Fibroblast of skin of left quadriceps (primary cell): ENCODE measurements at places on chromosomes 12 and 14.

GRCh38 chr14:99574099-99574880 lies 29.7 kb downstream of the CCDC85C start:
- DNase-seq = peak; percentile 78

- no peak for DNase-seq
These were observed 86.8 kb upstream of the PARP11 start for GRCh38 chr12:3959799-3960560.

DNA sequence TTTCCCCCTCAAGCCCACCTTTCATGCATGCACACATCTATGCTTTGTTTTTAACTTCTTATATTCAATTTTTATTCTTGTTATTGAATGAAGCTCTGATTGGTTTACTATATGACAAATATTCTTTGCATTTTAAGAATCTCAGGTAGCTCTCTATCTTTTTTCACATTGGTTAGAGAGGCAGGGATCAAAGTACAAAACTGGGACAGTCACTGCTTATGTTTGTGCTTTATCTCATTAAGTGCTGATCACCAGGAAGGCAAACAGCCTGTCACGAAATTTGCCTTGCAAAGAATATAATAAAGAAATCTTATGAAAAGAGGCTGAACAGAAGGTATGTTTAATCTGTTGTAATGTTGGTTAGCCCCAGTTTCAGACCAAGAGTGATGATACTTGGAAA lies 29.7 kb upstream of the INSM2 start:
- no peak for DNase-seq

GRCh38 chr12:67625004-67625403 lies 23.5 kb upstream of the DYRK2 start:
- DNase-seq = no peak

DNA sequence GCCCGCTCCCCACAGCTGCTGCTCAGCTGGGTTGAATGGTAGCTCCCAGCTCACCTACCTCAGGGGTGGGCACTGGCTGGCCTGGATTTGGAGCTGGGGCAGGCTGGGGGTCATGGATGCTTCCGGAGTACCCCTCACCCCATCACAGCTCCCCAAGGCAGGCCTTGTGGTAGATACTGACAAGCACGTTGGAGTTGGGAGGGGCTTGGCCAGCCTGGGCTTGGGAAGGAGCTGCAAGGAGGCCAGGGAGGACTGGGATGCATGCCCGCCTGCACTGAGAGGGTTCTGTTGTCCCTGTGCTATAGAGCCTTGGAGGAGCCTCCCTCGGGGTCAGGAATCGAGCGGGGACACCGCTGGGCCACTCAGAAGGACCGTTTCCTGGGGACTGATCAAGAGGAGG lies 14.2 kb downstream of the TMEM63C start:
- no peak for DNase-seq

GRCh38 chr14:93431036-93431670 lies 414 bp downstream of the UNC79 start:
- no peak for DNase-seq

DNA sequence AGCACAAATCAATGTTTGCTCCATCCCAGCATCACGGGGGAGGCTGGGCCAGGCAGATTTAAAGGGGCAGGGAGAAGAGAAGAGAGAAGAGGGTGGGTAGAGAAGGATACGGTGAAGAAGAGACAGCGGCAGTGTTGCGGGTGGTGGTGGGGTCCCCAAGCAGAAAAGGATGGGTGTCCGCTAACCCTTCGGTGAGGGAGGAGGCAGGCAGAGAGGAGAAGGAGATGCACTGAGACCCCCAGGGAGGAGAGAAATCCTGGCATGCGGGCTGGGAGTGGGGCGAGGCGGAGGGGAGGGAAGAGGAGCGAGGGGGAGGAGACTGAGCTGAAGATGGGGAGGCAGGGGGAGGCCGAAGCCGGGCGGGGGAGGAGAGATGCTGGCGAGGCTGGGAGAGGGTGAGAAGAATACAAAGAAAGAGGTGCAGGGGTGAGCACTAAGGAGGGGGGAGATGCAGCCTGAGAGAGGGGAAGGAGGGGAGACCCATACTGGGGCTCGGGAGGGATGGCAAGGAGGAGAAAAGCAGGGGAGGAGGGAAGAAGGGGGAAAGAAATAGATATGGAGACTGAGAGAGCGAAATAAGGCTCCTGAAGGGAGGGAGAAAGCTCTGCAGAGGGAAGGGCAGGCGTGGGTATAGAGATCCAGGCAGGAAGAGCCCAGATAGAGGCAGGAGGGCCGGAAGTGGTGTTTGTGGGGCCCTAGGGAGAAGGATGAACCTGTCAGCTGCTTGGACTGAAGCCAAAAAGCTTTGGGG lies at the start of gene JPH4:
TSS of gene JPH4 (minus strand) at position 231 of the 751 bp plus-strand sequence. CDS start 1,337 bp downstream, outside the sequence.
- DNase-seq = no peak

DNA sequence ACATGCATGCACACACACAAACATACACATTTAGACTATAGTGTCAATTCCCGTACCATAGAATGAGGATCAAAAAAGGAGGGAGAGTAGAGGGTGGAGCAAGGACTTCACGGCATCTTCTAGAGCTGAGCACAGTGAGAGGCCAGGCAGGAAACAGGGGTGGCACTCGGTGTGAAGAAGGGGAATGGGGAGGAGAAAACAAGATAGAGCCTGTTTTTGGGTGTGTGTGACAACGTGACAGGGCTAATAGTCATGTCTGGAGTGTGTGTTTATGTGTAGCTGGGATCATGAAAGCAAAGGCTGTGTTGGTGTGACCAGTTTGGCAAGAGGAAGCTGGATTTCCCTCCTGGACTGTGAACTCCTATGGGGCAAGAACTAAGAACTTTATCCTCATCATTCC lies 9.9 kb upstream of the ACVR1B start:
- no peak for DNase-seq

DNA sequence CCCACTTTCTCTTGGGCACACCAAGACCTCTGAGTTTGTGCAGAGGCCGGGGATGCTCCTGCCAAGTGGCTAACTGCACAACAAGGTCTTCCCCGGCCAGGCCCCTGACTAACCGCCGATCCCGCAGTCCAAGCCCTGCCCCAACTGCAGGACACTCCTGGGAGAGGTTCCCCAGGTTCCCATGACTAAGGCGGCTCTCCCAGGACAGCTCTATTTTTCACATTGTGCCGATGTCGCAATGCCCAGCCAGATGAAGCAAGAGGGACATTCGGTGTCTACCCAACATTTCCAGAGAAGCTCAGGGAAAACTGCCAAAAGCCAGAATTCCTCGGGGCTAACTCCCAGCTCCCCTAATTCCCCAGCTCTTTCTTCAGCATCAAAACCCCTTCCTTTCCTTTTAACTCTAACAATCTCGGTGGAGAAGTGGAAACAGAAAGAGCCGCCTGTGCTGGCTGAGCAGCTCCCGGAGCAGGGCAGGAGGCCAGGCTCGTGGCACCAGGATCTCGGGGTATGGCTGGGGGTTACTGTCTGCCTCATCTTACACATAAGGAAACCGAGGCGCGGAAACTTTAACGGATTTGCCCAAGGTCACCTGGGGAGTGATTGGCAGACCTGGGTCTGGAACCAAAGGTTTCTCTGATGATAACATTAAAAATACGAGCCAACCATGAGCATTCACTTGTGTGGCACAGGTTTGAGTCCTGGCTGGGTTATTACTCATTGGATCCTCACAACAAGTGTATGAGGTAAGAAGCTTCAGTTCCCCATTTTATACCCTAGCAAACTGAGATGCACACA lies 318.2 kb downstream of the BCL11B start:
- DNase-seq = peak; percentile 90

DNA sequence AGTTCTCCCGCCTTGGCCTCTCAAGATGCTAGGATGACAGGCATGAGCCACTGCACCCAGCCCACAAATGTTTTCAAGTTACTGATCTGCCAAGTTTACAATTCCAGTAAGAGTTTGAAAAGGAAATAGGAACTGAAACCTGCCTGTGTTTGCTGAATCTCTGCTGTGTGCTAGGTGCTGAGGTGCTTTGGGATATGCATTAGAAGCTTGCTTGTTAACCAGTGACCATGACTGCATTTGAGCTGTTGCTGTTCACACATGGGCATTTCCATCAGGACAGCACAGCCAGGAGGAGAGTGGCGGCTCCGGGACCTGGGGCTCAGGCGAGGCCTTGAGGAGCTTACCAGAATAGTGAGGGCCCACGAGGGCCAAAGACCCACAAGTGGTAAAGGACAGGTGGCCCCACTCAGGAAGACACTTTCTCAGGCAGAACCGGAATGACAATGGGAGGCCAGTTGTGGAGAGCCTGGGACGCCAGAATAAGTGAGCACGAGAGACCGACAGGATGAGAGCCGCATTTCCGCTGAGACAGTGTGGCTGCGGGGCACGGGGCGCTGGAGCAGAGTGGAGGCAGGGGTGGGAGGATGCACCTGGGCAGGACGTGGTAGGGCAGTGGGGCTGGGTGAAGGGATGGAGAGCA lies 54.5 kb upstream of the MMP17 start:
- DNase-seq = no peak

DNA sequence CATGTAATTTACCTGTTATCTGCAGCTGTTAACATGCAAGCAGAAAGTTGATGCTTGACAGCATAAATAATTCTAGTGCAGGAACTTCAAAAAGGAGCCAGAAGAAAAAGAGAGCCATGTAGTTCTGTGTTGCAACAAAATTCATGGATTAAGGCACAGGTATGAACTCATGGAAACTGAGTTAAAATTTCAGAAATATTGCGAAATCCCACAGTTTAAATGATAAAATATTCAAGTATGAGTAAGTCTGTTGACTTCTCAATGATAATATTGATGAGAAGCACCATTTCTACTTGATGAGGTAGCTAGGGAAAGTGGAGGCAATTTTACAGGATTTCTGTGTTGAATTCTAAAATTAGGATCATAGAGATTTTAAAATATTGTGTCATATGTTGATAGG lies 290.9 kb downstream of the TMEM117 start:
- DNase-seq = no peak

DNA sequence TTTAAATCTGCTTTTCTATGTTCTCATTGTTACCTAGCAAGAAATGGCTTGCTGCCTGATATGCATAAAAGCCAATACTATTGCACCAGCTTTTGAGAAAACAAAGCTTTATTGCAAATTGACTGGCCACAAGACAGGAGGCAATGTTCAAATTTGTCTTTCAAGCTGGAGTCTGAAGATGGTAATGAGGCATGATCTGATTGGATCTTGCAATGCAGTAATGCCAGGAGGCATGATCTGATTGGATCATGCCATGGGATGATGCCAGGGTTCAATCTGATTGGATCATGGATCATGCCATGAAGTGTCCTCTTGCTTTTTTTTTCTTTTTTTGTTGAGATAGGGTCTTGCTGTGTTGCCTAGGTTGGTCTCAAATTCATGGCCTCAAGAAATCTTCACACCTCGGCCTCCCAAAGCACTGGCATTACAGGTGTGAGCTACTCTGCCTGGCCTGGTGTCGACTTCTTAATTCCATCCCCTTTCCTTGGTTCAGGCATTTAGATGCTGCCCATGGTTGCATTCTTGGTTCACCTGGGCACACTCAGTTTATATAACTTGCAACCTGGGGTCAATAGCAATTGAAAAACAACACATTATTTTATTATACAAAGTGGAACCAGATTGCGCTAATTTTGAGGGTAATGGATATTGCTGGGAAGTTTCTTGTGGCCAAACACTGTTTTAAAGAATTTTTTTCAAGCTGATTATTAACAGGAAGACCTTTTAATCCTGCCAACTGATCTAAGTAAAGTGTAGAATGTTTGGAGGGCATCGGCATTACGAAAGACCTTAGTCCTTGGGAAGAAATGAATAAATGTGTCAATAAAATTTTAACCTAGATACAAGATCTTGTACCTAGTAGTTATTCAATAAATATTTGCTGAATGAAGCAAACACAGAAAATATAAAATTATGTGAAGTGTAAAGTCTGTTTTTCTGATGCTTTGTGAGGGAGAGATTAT lies 38.8 kb downstream of the HSD17B6 start:
- no peak for DNase-seq

DNA sequence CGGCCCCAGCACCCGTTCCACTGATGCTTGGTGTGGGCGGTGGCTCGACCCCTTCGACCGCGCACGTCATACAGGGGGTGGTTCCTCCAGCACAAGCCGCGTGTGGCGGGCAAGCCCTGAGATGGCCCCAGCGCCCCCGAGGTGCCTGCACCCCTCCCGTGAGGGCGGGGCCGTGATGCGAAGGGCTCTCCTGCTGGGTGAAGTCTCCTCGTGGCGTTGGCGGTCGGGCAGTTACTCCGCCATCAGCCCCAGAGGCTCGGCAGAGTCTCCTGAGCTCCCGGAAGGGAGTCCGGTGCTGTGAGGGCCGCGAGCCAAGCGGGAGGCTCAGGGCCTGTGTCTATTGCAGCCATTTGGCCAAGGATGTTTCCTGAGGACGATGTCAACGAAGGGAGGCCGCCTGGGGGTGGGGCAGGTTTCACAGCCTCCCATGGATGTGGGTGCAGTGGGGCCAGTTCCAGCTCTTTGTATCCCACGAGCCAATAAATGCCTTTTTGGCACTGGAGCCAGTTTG lies 78.1 kb upstream of the GALNT9 start:
- DNase-seq = no peak
